ENCODE measurements at places on chromosomes 11 and 22.

DNA sequence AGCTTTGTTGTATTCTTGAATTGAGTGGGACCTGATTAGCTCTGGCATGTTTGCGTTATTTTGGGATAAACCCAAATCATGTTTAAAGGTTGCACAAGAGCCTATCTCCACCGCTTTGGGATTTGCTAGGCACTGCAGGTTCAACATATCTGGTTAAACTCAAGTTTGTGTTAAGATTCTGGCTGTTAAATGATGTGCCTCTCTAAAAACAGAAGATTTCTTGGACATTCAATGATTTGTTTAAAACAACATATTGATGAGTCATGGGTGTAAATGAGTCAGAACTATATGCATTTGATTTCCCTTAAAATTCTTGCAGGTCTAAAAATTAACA, 67.4 kb downstream of the AMOTL1 start:
- no peak for DNase-seq

DNA sequence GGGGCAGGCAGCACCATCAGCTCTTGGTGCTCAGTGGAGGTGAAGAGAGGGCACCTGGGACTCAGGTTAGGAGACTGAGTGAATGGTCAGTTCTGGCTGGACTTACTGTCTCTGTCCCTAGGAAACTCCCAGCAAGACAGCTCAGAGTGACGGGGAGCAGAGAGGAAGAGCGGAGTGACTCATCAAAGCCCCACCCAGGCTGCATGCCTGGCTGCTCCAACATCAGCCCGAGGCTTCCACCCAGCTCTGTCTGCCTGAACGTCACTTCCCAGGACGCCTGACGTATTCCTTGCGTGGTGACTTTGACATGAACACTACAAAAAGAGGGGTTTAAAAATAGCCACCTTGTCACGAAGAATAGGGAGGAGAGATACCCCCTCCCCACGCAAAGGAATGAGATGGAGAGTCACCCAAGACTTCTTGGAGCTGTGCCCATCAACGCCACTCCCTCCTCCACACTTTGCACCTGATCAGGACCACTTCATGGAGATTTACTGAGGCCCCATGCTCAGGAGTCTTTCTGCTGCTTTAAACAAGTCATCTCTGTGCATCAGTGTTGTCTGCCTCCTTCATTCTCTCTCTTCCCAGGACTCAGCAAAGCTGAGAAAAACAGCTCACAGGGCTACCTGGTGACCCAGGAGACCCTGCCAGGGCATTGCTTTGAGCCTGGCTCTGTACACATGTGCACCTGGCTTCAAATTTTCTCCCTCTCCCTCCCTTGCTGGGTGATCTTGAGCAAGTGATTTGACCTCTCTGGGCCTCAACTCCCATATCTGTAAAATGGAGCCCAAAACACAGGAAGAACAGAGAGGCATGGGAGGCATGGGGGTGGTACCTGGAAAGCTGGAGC, 83.1 kb downstream of the MN1 start:
- DNase-seq = no peak

- no peak for DNase-seq
Measured at GRCh38 chr11:27358296-27358695, 4.7 kb downstream of the CCDC34 start.

- DNase-seq = no peak
Measured at GRCh38 chr11:112631333-112631732, 329.9 kb upstream of the NCAM1 start.

DNA sequence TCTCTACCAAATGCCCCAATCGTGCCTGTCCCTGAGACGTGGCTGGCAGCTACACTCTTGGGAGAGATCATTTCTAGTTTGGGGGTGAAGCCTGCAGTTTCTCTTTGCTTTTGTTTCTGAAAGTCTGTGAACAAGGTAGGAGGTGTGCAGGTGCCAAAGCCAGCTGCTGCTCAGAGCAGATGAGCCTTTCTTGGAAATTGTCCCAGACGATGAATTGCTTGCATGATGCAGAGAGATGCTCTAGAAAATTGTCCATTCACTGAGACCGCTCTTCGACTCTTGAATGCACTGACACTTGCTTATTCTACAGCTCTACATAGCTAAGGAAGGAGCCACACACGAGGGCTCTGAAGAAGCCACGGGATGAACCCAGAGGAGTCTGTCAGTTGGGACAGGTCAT, 225.6 kb upstream of the E2F8 start:
- DNase-seq = peak; percentile 39

- no peak for DNase-seq
Measured at GRCh38 chr11:92458486-92458885, 233.9 kb downstream of the FAT3 start.

DNA sequence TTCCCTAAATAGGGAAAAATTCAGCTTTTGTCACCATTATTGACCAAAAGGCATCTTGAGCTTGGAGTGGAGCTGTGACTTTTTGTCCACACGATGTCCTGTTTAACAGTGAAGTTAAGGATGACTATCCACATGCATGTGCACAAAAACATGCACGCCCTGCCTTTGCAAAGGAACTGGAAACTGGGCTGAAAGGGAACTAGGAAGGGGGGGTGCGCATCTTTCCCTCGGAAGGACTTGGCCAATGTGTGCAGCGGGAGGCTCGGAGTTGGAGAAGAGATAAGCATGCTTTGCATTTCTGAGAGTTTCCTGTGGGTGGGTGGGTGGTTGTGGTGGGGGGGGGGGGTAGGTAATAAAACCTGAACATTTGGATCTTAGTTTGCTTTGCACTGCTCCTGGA, 411 bp upstream of the KIRREL3 start:
- DNase-seq = peak; percentile 39

- DNase-seq = no peak
Measured at GRCh38 chr11:44623341-44623730, 57.9 kb downstream of the CD82 start.

GRCh38 chr11:2559527-2560311, 114.9 kb downstream of the KCNQ1 start:
- no peak for DNase-seq

DNA sequence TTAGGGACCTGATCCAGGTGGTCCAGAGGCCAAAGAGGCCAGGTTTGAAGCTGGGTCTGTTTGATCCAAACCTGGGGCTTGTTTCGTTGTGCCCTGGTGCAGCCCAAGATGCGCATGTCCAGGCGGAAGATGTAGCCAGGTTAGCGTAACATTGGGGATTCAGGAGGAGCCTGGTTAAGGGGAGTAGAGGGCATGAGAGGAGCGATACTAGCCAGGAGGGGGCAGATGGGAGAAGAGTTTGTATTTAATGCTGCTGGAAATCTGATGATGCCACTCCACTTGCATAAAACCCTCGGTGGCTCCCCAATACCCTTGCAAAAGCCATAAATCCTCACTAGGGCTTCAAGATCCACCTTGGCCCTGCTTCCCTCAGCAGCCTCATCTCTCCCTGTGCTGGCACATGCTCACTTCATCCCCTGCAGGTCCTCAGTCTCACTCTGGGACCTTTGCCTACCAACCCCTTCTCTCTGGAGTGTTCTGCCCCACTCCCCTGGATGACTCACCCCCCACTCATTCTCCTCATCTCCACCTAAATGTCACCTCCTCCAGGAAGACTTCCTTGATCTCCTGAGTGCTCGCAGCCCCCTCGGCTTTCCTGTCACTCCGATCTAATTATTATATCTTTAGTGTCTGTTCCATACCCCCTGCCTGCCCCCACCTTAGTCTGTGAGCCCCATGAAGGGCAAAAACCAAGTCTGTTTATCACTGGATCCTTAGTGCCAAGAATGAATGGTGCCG, 95.9 kb downstream of the MIAT start:
- DNase-seq = no peak

GRCh38 chr11:132531921-132532320, 1000.4 kb downstream of the OPCML start:
- no peak for DNase-seq

DNA sequence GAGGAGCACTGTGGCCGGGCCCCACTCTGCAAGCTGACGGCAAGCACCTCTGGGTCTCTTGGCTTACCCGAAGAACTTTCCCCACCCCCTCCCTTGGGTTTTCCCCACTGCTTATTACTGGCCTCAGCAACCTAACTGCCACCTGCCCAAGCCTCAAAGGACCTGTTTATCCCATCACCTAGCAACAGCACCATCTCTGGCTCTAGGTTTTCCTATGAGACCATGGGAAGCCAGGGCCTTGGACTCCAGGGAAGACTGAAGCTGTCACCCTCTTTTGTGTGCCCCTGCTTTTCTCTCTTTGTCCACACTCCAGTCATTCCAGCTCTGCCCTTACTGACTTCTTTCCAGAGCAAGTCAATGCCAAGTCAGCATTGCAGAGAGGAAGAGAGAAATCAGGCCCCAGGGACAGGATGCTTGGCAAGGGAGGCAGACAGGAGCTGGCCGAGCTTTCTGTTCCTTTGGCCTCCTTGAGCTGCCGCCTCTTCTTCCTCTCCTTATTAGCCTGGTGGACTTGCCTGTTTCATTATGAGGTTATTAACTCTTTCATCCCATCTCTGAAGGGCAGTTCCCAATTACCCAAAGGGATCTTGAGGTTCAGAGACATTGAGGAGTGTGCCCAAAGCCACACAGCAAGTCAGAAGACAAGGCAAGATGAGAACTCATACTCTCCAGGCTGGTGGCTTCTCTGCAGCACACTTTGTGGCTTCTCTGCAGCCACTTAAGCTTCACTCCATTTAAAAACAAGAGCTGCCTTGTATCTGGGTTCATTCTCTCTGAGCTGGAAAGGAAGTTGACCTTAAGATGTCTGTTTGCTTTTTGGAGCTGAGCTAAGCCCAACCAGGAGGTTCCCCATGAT, at the start of gene SMIM35:
Gene SMIM35, minus strand, starts transcription at position 51 of the 856 bp plus-strand sequence. CDS start 206 bp downstream, outside the sequence.
- peak; percentile 53 for DNase-seq

DNA sequence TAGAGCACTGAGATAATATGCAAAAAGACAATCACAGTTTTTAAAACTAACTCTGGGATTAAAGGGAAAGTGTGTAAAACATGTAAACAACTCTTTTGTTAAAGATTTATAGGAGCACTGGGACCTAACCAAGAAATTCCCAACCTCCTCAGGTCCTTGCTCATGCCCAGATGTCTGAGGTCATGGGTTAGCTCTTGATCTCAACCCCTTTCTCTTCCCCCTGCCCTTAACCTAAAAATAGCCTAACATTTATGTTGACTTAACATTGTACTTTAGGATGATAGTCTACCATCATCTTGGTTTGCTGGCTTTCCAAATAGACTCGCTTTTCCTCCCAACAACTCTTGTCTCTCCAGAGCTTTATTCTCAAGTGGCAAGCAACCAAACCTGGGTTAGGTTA, 258.2 kb upstream of the FAT3 start:
- DNase-seq = no peak
